ENCODE measurements at places on chromosomes 5 and 9.

DNA sequence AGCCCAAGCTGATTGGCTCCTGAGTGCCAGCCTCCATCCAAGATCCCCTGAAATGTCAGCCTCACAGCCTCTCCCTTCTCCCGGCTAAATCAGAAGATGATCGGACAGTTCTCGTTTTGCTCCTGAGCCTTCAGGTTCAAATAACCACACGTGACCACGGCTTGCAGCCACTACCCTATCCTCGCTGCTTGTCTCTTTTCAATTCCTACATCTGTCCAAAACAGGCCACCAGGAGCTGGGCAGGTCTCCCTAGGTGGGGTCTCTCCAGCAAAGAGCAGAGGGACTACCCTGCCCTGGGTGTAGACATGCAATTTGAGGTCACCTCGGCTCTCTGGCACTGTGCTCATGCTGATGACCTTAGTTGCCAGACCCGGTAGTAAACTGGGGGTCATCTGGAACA is 224.0 kb upstream of the TBC1D2 start:
- DNase-seq, result no peak

GRCh38 chr5:68533051-68533450 is 317.5 kb downstream of the PIK3R1 start:
- no peak for DNase-seq

GRCh38 chr5:162444129-162444762 is 376.7 kb downstream of the GABRG2 start:
- no peak for DNase-seq

- no peak for DNase-seq
Observed at GRCh38 chr9:133344071-133344470, 3.9 kb downstream of the MED22 start.

DNA sequence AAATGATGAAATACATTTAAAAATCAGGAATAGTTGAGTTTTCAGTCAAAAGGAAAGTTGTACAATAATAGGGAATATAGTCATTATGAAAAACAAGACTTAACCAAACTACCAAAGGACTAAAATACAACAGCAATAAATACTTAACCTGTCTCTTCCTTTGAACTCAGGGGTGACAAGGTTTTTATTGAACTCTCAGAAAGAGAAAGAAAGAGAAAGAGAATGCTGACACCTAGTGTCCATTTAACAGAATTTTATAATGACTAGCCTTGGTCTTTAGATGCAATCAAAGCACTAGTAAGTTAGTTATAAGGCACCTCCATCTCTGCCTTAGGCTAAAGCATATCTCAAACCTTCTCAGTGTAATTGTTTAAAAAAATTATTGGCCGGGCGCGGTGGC is 47.5 kb downstream of the UIMC1 start:
- DNase-seq, result peak; percentile 20

GRCh38 chr9:98860871-98861293 is 53.4 kb downstream of the GALNT12 start:
- DNase-seq, result no peak

DNA sequence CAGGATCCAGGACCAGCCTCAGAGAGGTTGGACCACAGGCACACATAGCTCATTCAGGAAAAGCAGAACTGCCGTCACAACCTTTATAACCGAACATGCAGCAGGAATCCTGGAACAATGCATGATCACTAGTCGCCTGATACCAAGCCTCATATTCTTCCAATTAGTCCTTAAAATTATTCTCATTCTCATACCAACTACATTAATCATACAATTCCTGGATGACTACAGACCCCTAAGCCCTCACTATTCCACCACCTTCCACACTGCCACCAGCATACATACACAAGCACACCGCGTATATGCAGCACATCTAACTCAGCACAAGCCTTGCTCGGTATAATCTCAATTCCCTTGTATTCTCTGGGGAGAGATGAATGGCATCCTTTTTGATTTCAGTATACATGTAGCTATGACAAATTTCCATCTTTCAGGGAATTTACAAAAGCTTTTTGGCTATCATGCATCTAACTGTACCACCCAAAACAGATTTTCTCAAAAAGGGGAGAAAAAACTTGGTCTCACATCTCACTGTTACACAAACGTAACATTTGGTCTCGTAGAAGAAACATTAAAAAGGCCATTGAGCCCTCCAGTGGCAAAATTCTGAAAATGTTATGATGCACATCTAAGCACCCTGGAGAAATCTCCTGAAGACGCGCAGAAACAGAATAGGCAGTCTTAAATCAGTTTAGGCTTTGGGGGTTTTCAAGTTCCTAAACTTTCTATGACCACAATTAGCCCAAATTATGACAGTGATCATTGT is 46.2 kb downstream of the MCTP1 start:
- no peak for DNase-seq

DNA sequence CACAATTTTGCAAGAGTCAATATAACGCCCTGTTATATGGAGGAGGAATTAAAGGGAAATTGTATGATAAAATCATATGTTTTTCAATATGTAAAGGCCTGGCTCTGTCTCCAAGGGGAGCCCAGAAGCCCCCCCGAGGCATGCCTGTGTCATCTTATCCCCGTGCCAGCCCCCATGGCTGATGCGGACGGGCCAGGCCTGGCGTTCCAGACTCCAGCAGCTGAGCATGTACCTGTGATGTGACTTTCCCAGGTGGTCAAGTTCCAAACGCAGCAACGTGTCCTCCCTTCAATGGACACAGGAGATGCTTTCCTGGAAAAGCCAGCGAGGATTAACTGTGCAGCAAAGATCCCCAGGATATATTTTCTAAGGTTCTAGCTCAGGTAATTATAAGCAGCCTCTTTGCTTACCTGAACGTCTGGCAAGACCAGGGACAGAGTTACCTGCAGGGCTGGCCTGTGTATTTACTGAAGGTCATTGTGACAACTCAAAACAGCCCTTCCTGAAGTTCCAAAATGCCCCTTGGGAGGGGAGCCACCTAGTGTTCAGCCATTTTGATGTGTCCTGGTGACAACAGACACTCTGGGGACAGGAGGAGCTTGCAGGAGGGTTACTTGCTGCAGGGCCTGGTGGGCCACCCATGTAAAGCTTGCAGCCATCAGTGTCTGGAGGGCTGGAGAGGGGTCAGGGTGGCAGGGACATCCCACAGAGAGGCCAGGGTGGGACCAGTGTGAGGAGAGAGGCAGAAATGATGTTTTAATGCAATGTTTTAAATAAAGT is 53.3 kb upstream of the RNU6ATAC start:
- DNase-seq, result no peak

DNA sequence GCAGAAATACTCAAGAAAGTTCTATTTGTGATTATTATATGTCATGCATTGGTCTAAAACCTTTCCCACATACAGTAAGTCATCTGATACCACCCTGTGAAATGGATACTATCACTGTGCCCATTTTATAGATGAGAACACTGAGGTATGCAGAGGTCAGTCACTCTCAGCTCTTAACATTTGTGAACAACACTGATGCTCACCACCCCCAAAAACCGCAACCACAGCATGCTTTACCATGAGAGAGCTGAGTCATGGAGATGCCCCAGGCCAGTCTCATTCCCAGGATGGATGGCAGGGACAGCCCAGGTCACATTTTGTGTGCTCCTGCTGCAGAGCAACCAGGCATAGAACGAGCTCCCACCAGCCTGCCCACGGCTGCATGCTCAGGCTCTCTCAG is 53.5 kb upstream of the IRX1 start:
- DNase-seq, result no peak

DNA sequence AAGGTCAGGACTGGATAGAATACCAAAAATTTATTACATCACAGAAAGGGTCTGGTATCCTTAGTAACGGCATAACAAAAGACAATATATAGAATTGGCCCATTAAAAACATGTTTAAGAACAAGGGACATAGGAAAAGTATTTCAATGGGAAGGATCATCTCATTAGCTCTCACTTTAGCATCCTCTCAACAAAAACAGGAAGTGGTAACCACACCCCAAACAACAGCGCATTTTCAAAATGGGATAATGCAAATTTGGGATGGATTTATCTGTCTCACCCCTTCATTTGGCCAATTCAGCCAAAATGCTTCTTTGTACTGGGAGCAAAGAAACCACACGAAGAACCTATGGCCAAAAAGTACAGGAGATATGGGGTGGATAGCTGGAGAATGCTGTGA is 9.8 kb upstream of the UGT3A1 start:
- DNase-seq, result no peak

GRCh38 chr5:68593211-68593671 is 377.7 kb downstream of the PIK3R1 start:
- DNase-seq, result no peak

GRCh38 chr5:166845044-166845443 is 1446.4 kb upstream of the WWC1 start:
- DNase-seq, result no peak

DNA sequence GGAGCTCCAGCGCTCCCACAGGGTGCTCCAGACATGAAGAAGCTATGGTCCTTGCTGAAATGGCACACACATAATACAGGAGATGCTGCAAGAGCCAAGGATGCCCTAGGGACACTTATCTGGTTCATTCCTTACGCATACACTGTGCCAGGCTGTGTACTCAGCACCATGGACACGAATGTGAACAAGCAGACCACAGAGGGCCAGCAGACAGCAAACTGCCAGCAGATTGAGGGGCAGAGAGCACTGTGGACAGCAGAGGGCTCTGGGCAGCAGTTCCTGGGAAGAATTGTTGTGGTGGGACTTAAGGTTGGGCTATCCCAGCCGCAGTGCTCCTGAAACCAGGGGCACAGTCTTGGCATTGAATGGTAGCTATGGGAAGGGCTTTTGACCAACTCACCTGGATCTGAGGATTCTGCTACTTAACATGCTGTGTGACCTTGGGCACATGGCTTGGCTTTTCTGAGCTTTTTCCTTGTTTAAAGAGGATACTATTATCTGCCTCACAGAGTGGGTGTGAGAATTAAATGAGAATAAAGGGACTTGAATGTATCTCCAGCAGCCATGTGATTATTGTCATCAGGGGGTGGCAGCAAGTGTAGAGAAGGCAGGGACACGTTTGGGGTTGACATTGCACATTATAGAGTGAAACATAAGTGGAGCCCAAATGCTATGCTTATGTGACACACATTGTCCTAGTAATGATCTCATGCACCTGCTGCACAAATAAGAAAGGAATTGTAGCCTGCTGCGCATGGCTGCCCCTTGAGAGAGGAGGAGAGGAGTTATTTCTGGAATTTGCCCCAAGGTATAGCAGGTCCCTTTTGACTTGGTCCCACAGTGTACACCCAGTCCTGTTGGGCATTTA is 30.1 kb downstream of the PPARGC1B start:
- no peak for DNase-seq

GRCh38 chr5:154200221-154200620 is 9.7 kb downstream of the GALNT10 start:
- DNase-seq, result no peak

- no peak for DNase-seq
Observed at GRCh38 chr5:74653991-74654390, 13.5 kb upstream of the ENC1 start.

DNA sequence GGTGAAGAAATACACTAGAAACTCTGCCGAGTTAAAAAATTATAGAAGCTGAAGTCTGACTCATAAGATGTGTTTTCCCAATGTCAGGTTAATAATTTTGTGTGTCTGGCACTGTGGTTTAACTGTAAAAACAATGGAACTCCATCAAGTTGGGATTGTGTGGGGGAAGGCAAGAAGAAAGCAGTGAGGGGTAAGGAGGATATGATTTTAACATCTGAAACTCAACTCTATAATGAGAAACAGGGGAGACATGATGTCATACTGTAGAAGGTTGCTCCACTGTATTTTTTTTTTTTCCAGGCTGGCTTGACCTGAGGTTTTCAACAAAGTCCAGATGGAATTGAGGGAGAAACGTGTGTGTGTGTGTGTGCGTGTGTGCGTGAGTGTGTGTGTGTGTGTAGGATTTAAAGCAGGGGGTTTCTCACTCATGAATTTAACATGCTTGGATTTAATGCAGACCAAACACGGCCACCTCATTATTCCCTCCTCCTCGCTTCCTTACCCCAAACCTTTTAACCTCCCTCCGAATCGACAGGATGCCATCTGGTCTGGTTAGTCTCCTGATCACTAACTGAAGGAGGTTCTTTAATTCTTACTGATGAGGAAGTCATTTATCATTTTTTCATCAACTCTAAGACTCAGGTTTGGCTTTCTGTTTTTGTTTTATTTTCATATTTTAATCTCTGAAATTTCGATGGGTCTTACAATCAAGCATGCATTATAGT is 140.2 kb upstream of the LPAR1 start:
- DNase-seq, result no peak

DNA sequence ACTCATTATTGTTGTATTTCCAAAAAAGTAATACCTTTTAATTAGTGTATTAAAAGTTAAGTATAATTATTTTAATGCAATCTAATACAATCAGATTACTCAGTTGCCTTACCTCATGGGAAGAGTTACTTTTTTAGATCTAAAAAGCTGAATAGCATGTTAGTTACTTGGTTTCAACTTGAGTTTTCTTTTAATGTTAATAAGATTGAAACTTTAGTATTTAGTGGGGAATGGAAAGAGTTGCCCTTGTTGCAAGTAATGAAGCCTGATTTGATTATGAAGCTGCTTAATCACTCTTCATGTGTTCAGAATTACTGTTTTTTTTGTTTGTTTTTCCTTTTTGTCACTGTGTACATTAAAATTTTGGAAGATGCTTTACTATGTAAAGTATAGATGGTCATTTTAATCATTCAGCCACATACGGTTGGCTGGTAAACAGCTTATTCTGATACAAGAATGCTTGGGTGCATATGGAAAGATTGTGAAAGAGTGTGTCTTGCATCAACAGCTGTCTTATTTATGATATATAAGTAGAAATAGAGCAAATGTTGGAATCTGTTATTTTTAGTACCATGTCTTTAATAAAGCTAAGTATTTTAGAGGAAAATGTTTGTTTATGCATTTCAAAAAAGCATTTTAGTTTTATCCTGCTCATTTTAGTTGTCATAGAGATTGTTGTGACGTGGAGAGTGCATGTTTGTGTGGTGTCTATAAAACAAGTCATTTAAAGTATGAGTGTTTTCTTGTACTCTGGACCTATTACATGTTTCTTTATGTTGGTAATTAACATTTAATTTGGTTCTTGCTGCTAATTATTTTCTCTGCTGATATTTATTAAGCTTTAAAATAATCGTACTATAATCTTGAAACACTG is 36.4 kb downstream of the SREK1 start:
- DNase-seq, result no peak
